ENCODE measurements at places on chromosomes 5 and 9. TPM values are rescaled to one million over a fixed set of nuclear protein-coding genes. Genes with fewer than 3 reads are reported as not detected.

Gene C5orf52
- not detected for total RNA-seq

Gene CCL21
- total RNA-seq: not detected

Gene OGN
- total RNA-seq: not detected

DNA sequence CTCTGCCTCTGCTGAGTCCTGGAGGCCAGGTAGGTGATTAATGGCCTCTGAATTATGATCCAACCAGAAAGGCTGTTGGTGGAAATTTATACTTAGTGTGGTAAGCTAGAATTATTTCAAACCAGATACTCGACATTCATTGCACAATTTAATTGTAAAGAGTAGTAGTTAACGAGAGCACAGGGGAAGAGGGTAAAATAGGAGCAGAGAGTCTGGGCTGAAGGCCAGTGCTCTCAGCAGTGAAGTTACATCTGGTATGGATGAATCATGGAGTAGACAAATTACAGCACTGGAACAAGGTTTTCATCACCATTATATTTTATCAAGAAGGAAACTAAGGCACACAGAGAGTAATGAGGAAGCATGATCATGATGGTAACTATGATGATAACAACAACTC, 92.5 kb downstream of the TLR4 start:
- no peak for DNase-seq

DNA sequence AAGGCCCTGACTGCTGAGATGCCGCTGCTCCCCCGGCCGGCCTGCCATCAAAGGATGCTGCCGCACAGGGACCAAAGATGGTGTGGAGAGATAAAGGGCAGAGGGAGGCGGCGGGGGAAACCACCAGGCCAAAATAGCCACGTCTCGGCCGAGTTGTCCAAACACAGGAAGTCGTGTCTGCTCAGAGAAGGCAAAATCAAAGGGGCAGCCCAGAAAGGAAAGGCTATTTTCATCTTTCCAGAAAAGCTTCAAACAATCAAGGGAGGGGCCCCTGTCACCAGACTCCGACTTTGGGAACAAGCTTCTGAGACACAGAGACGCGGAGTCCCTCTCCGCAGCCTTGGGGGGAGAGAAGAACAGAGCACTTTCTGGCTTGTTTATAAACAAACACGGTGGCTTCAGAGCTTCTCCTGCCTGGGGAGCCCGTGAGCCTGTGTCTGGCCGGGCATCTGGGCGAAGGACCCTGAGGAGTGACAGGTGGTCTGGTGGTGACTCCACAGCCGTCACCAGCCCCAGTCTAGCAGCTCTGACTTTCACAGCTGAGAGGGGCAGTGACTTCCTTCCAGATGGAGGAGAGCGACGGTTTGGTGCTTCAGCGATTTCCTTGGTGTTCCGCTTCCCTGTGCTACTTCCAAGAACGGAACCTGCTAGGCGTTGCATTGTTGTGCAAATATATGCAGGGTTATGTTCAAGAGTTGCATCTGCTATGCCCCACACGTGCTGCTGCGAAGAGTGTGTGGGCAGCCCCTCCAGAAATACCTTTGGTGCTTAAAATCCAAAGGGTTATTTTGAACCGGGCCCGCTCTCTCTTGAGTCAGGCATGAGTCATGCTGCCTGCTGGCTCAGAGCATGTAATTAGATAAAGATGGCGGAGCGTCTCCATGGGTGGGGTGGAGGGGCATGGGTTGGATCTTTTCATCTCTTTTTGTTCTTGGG, 24.0 kb downstream of the ADAMTSL2 start:
- DNase-seq: peak; percentile 63

GRCh38 chr5:72427488-72428437, 79.4 kb downstream of the ZNF366 start:
- DNase-seq: no peak

DNA sequence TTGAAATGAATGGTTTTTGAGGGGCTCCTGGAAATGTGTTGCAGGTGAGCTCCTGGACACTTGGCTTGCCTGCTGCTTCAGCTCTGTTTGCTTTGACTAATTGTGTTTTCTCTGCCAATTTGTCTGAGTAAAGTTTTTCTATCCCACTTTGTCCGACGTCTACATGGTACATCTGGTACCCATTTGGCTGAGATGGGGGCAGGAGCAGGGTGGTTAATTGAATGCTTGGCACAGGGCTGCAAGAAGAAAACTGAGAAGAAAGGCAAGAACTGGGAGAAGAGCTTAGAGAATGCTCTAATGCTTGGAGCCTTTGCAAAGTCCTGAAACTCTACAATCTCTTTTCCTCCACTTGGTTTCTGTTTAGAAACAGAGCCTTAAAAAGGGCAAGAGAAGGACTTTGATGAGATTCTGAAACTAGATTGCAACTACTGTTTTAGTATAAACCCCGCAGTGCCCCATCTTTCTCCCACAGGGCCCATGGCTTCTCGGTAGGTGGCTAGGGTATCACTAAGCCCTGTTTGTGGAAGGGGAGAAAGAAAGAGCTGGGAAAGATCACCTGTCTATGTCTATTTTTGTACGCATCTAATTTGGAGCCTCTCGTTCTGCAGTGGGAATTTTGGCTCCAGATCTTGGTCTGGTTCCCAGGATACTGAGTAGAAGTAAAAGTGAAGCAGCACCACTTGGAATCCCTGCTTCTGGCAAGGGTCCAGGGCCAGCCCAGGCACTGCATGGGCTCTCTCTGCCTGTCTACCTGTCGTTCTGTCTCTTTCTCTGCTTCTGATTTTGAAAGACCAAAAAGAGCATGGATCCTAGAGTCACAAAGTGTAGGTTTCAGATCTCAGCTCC, 214.4 kb downstream of the SEMA6A start:
- no peak for DNase-seq

GRCh38 chr5:69268899-69269298, 34.2 kb downstream of the CDK7 start:
- DNase-seq: no peak

DNA sequence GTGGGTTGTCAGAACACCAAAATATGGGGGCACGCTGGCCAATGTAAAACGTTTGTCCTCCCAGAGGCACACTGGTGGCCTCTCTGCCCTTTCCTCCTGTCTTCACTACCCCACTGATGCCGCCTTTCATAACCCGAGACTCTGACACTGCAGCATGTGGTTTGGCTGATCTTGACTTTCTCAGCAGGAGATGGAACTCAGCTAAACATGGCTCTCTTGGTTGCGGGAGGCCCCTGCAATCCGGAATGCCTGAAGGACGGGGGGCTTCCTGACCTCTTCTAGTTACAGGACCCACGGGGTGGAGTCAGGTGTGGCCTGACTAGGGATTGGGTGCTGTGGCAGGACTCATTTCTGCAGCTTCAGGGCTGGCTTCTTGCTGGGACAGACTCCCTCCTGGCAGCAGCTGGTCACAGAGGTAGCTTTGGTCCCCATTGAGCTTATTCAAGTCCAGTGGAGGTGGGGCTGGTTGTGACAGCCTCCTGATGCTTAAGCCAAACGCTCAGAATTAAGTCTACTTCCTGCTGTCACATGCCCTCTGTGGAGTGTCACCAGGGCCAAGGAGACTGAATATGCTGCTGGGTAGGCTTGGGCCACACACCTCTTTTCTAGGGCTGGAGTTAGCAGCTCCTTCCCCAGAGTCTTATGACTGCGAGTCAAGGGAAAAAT, 44.2 kb downstream of the NXNL2 start:
- DNase-seq: no peak

GRCh38 chr5:32115985-32116384, 58.1 kb downstream of the GOLPH3 start:
- no peak for DNase-seq

Gene FCN2
- not detected for total RNA-seq

DNA sequence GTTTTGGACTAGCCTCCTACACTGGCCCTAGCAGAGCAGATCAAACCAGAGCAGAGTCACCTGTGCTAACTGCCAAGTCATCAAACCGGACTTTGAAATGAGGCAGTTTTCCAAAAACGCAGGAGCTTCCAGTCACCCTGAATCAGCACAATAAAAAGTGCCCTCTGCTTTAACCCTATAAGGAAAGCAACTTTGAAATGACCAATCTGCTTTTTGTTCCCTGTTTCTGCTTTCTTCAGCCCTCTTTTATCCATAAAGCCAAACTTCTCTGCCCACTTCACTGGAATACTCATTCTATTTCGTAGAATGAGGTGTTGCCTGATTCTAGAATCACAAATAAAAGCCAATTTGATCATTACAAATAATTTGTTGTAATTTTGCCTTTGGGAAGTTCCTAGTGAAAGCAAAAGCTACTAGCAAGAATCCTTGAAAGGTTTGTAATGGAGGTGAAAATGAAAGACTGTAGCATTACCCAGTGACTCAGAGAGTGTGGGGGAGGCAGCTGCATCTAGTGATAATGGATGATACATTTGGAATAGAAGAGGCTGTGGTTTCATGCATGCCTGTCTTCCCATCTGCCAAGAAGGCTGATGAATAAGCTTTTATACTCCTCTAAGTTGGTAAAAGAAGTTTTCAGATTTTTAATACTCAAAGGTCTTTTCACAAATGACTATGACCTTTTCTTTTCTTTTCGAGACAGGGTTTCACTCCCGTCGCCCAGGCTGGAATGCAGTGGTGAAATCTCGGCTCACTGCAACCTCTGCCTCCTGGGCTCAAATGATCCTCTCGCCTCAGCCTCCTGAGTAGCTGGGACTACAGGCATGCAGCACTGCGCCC, 14.9 kb downstream of the SPAAR start:
- peak; percentile 90 for DNase-seq

Data from HT1080 (cell line).